ENCODE measurements at places on chromosomes 2 and 18.

DNA sequence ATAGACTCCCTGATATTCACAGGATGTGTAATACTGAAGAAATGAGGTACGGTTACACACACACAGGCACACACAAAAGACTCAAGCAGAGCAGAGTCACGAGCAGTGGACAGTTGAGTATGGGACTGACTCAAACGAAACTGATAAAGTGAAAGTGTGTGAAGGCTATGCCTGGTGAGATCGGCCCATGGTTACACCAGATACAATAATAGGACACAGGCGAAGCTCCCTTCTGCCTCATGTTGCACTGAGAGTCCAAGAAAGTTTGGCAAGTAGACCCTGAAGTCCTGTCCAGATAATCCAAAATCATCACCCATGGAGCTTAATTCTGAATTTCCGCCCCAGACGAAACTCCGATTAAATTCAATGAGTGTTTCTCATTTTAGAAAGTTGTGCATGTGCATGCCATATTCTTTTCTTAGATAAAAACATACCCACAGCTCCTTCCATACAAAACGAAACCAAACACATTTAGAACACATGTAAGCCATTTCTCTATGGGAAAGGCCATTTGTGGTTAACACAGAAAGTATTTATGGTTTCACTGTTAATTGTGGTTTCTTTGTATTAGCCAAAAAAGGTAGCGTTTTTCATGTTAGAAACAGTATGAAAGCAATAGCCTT is 567.6 kb downstream of the PLCL1 start:
- DNase-seq = no peak

GRCh38 chr18:48657447-48658120 is 118.8 kb downstream of the CTIF start:
- no peak for DNase-seq

DNA sequence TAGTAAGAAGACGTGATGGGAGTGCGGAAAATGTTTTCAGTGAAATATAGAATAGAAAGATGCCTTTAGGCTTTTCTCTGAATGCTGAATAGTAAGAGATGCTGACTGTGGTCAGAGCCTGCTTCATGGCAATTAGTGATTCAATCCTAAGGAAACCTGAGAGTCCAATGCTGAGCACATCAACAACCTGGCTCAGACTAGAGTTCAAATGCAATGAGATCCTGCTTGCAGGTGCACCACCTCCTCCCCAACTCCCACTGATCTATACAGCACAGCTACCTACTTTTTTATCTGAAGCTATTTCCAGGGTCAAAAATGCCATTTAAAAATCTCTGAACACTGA is 65.4 kb downstream of the AAK1 start:
- DNase-seq = no peak

GRCh38 chr2:16325016-16325975 is 340.3 kb downstream of the CYRIA start:
- DNase-seq = no peak

- DNase-seq = no peak
Measured at GRCh38 chr2:232269867-232270266, 108.7 kb upstream of the ALPP start.

DNA sequence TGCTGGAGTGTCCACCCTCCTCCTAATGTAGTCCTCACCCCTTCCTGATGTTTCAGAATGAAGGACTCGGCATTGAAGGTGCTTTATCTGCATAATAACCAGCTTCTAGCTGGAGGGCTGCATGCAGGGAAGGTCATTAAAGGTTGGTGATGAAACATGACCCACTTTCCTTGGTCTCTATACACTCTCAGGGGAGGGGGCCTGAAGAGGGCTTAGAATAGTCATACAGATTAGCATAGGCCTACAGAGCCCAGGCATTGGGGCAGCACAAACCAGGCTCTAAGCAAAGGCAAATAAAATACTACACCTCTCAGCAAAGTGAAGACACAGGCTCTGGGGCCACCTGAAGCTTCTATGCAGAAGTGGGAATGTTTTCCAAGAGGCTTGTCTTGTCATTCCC is 1.8 kb downstream of the IL36RN start:
- no peak for DNase-seq

DNA sequence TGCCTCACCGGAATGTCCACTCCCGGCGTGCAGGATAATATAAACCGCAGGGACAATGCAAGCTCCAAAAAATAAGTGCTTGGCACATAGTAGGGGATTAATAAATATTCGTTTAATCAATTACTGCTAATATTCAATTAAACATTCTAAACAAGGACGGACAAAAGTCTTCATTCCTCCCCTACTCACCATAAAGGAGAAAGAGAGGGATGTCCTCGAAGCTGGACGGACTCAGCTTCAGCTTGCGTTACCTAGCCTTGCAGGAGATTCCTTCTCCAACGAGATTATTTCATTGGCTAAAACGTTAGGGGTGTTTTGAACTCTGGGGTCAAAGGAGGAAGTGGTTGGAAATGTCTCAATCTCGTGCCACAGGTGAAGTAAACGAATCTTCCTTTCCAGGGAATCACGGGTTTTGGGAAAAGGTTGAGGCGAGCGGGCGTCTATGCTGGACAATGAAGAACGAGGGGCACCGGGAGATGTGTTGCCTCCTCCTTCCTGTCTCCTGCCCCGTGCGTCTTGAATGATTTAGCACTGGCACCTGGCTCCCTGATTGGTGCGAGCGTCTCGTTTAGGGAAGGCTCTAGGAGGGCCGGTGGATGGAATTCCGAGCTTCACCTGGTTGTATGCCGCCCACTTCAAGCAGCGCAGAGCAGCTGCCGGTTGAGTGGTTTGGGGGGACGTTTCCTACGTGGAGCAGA is 2.0 kb upstream of the GAD1 start:
- no peak for DNase-seq

GRCh38 chr2:171522788-171523087 is 464 bp downstream of the CYBRD1 start:
- DNase-seq = peak; percentile 27

GRCh38 chr2:23838581-23838980 is 88.3 kb downstream of the ATAD2B start:
- DNase-seq = no peak

DNA sequence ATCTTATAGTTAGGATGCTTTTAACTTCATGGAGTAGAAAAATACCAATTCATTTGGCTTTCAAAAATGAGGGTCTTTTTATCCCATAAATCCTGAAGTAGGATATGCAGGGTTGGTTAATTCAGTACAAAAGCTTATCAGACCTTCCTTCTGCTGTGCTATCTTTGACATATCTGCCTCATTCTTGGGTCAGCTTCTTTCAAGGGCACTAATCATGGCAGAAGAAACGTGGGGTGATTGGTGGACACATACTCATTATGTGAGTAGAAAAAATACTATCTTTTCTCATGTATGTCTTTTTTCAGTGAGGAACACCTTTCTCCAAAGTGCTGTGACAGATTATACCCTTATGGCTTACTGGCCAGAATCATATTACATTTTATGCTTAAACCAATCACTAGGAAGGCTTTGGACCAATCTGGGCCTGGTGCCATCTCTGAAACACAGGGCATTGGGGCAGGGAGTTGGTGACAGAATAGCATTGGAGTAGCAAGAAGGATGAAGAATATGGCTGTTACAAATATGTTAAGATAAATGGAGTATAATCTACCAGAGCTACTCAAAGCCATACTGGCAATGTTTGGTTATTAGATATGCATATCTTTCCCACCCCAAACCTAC is 10.1 kb downstream of the UGP2 start:
- DNase-seq = no peak

DNA sequence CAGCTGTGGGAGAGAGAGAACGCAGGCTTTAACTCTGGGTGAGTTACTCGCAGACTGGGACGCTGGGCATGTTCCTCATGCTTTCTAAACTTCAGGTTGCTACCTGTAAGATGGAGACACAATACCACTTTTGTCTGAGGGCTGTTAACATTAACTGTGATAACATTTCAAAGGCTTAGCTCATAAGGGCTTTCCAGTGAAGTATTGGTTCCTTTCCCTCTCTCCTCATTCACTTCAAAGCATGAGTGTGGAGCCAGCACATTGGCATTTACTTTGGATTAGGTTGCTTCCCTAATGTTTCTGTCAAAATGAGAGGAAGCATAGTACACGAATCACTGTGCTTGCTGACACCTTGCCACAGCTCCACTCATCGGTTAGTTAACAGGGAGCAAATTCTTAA is 30.2 kb downstream of the INSIG2 start:
- DNase-seq = no peak

- DNase-seq = no peak
Measured at GRCh38 chr2:37318401-37318800, 6.2 kb downstream of the PRKD3 start.

DNA sequence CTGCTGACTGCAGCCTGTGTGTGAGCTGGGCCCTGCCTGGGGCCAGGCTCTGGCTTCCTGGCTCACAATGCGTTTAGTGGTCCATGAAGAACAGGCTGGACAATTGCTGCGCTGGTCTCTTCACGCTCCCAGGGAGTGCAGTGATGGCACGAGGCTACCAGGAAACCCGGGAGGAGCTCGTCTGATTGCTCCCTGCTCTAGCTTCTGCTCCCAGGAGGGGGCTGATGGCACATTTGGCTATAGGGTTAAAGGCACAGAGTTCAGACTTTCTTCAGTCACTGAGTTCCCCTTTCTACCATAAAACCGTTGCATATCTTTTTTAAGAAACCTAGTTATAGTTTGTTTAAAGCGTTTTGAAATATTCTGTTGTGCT is 60.1 kb downstream of the KCNF1 start:
- DNase-seq = no peak

DNA sequence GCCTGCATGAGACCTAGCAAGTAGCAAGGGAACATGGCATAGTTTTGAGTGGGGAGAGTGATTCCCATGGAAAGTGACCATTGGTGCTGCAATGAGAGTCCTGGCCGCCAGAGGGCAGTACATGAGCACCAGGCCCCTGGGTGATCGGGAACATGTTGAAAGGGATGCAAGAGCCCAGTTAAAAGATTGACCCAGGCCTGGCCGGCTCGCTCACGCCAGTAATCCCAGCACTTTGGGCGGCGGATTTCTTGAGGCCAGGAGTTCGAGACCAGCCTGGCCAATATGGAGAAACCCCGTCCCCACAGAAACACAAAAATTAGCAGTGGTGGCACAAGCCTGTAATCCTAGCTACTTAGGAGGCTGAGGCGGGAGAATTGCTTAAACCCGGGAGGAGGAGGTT is 22.2 kb downstream of the FAP start:
- peak; percentile 41 for DNase-seq

- DNase-seq = no peak
Measured at GRCh38 chr2:181140928-181141327, 160.5 kb downstream of the UBE2E3 start.

DNA sequence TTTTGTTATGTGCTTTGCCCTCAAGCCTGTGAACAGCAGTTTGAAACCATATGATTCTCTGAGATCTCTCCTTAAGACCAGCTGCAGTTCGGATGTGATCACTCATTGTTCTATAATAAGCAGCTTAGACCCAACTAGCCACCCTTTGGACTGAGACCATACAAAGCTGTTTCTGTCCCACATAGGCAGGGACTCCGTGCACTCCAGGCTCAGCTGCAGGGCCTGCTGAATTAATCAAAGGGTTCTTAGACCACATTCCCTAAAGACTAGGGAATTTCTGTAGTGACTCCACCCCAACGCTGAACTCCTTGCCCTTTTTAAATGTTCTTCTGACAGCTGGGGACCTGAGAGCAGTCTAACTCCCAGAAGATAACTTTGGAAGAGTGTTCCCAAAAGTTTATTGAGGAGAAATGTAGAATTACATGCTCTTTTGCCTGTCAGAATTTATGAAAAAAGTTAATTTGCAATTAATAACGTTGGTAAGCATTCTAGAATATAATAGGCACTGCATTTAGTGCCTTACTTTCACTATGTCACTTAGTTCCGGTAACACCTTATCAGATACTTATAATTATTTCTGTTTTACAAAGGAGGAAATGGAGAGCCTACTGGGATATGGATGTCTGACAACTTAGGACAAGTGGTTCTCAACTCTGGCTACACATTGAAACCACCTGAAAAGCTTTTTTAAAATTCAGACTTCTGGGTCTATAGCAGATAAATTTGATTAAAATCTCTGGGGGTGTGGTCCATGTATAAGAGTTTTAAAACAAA is 42.3 kb downstream of the GULP1 start:
- DNase-seq = no peak

DNA sequence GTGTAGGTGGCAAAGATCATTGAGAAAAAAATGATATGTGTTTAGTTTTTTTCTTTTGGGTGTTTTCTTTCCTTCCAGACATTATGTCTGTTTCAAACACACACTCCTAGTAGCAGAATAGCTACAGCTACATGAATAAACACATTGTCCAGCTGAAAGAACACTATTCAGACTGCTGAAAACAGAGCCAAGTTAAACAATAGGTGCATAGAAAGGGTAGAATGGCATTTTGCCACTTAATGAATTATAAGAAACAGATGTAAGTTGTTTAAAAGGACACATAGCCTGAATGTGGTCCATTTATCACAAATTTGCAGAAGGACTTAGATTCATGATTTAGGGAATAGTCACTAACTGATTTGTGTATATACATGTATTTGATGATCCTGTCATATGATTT is 20.1 kb downstream of the CTLA4 start:
- no peak for DNase-seq

DNA sequence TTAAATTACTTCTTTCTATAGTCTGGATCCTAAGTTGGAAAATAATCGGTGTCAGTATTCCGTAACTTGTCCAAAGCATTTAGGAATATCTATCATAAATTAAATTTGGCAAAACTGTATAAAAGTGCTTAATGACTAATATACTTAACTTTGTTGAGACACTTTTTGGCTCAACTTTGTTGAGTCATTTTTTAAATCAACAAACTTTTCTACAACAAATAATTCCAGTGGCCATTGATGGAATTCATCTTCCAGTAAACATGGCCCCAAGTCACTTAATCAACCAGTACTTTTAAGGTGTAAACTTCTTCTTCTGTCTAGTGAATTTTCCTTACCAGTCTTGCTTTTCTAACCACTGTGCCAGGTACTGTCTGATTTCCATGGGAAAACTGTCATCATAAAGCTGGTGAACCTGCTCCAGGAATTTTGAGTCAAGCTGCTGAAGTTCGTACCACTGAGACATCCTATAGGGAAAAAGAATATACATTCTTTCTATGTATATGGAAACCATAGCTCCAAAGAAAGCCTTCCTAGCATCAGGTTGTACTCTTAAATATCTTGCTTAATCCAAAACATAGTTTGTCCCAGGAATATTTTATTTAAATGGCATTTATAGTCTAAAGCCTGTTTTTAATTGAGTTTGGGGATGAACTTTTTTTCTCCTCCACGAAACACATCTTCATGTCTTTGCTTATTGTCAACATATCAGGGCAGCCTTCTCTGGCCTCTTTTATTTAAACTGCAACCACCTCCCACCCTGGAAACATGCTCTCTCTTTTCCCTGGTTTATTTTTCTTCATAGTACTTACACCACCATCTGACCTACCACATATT is 4.2 kb downstream of the STAT1 start:
- no peak for DNase-seq

GRCh38 chr2:99776206-99776905 is 286.5 kb upstream of the REV1 start:
- no peak for DNase-seq

DNA sequence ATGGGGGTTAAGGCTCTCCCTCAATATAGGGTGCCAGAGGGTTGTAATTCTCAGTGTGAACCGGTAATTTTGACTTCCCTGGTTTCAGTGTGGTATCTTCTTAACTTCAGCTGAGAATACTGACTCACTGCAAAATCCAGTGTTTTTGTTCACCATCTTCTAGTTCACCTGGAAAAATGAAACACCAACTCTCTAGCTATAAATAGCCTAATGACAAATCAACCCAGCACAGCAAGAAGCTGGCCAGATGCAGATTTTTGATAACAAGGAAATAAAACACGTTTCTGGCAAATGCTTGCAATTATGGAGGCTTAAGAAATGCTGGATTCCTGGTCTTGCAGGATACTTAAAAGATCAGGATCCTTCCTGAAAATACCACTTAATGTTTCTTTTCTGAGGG is 192.3 kb downstream of the CLIP4 start:
- DNase-seq = no peak
